Omental fat pad (tissue), 4 donors: ENCODE measurements at places on chromosomes 1 and 21.

DNA sequence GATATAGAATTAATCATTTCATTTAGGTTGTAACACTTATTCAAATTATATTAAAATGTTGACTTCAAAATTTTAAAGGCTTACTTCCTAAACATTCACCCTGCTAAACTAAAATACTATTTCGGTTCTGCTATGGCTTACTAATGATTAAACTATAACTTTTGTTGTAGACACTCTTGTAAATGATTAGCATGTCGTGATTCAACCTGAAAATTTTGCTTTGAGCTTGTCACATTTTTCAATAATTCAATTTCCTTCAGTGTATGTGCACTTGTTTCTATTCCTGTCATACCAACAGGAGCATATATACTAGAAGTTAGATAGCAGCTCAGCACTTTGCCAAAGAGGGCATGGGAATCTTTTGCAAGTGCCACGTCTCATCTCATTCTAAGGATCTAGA, 1018.8 kb downstream of the AMY1C start:
- no peak for DNase-seq

GRCh38 chr1:210262167-210262896, 29.7 kb downstream of the SERTAD4 start:
- DNase-seq = no peak

GRCh38 chr1:167695147-167695546, 26.6 kb upstream of the MPZL1 start:
- DNase-seq = no peak

GRCh38 chr1:43913051-43913501, 20.5 kb upstream of the ARTN start:
- no peak for DNase-seq

DNA sequence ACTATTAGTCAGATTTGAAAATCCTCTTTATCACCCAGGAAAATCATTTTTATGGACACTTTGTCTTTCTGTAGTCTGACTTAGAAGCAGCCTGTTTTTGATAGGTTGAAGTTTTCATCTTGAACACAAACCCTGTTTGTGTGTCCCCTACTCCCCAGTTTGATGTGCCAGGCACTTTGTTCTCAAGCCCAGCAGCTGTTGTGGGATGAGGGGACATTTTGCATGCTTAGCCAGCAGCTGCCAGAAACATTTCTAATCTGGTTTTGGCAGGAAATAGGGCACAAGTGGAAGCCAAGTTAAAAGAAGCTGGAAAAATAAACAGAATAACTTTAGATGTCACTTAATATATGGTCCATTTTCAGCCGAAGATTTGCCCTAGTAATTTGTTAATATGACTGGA, 29.9 kb downstream of the ACTN2 start:
- DNase-seq = no peak

- no peak for DNase-seq
These were observed 111.6 kb downstream of the ITSN1 start for GRCh38 chr21:33753886-33754285.

GRCh38 chr21:41071258-41072171, 96.4 kb upstream of the BACE2 start:
- DNase-seq = no peak

DNA sequence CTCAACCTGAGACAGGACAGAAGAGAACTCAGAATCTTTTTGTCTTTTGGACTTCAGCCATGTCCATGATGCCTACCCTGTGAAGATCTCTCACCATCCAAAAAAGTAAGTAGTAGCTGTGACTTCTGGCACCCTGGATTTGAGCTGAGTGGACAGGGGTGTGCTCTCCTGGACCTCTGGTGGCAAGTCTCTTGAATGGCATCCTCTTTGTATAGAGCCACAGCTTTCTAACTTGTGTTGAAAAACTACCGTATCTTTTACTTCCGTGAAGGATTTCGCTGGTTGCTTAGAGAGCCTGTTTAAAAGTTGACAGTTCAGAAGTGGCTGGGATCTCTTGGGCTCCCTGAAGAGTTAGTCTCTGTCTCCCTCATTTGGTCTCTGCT, 1.8 kb downstream of the MFN2 start:
- DNase-seq = no peak

DNA sequence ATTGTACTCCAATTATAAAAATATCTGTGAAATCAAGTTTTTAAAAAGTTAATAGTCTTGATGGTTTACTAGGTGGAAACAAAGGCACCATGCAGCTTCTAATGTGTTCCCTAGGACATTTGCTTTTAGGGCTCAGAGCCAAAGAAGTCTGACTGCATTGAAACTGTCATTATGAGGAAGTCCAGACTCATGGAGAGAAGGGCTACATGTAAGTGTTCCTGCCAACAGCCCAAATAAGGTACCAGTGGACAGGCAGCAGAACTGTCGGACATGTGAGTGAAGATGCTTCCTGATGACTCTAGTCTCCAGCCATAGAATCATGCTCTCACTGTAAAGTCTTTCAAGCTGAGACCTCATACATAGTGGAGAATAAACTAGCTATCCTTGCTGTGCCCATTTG, 287.6 kb downstream of the AKT3 start:
- DNase-seq = no peak

DNA sequence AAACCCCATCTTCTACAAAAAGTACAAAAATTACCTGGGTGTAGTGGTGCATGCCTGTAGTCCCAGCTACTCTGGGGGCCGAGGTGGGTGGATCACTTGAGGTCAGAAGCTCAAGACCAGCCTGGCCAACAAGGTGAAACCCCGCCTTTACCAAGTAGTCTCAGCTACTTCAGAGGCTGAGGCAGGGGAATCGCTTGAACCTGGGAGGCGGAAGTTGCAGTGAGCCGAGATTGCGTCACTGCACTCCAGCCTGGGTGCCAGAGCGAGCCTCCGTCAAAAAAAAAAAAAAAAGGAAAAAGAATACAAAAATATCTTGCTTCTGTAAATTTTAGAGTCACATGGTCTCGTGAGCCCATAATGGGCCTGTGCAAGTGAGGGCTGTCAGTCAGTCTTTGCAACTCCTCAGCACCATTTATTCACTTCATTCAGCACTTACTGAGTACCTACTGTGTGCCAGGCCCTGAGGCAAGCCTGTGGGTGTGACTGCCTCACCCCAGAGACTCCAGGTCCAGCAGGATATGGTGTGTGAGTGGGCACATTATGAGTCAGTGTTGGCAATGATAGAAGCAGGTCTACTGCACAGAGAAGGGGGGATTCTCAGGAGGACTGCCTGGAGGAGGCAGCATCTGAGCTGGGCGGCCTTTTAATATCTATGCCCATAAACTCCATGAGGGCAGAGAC, 46.8 kb upstream of the TARDBP start:
- DNase-seq = no peak

- DNase-seq = no peak
These were observed 43.3 kb upstream of the PCBP3 start for GRCh38 chr21:45600248-45600647.

- DNase-seq = no peak
These were observed 2.8 kb downstream of the SKI start for GRCh38 chr1:2230781-2231531.

- DNase-seq = no peak
These were observed 19.8 kb downstream of the KMO start for GRCh38 chr1:241551759-241552638.

- no peak for DNase-seq
These were observed 33.6 kb upstream of the GPR52 start for GRCh38 chr1:174414203-174414602.
